A549 treated with RU486 at 1 μM for 4 hours (cell line): ENCODE measurements at places on chromosomes 6 and 20. TPM values are rescaled to one million over a fixed set of nuclear protein-coding genes. Genes with fewer than 3 reads are reported as not detected.

The CHRNA4 gene
- 0.15 to 0.37 TPM (median 0.22 TPM) in 5 replicates for total RNA-seq

The NRN1 gene
- 0.45 to 0.69 TPM (median 0.50 TPM) in 5 replicates for total RNA-seq

The BTN3A1 gene
- 2.3 to 3.4 TPM (median 3.0 TPM) in 5 replicates for total RNA-seq

The JPH2 gene
- total RNA-seq, result 0.81 to 1.2 TPM (median 0.88 TPM) in 5 replicates

The HAO1 gene
- not detected in 5 replicates for total RNA-seq

The DEFB110 gene
- not detected in 5 replicates for total RNA-seq

The CPXM1 gene
- not detected in 5 replicates for total RNA-seq
